ENCODE measurements at places on chromosomes 11 and 22. TPM values are rescaled to one million over a fixed set of nuclear protein-coding genes. Genes with fewer than 3 reads are reported as not detected.

GRCh38 chr22:45870011-45870410 is 107.0 kb downstream of the WNT7B start:
- no peak for DNase-seq

- no peak for DNase-seq
These were observed 63.2 kb upstream of the DEUP1 start for GRCh38 chr11:93267383-93267782.

- no peak for DNase-seq
These were observed 37.5 kb downstream of the TPST2 start for GRCh38 chr22:26552466-26552865.

- DNase-seq = no peak
These were observed 5.0 kb downstream of the CTSD start for GRCh38 chr11:1758611-1759150.

DNA sequence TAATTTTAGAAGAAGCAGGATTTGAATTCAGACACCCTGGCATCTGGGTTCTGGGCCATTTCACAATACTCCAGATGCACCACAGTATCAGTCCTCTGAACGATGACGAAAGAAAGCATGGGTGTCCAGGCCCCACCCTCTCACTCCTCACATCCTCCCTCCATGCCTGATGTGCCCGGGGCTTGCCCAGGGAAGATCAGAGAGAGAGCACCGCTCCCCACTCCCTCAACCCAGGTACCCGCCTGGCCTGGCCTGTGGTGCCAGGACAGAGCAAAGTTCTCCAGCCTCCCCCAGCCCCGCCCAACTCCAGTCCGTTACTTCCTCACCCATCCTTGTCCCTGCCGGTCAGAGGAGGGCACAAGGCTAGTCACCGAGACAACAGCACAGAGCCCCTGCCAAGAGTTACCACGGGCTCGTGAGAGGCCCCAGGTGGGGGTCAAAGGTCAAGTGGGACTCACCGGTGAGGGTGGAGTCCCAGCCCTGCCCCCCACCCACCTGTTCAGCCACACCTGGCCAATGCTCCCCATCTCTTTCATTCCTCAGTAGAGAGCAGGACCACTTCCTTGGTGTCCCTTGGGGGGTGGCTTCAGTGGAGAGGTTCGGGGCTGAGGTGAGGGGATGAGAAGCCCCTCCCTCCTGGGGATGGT is 8.1 kb downstream of the BCL9L start:
- no peak for DNase-seq

DNA sequence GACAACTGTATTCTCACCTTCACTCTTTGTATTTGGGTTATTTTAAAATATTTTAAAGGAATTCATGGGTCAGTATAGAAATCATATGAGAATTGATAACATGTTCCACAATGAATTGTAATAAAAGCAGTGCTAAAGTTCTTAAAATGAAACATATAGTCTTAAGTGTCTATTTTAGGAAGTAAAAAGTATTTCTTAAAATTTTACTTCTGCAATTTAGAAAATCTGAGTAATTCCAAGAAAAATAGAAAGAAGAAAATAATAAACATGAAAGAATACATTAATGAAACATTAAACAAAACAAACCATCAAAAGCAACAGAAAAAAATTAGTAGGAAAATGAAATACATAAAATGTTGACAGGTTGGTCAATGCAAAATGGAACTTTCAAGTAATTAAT is 332.4 kb downstream of the ETS1 start:
- no peak for DNase-seq

- DNase-seq = no peak
These were observed 48.2 kb upstream of the CEP295 start for GRCh38 chr11:93613231-93613831.

DNA sequence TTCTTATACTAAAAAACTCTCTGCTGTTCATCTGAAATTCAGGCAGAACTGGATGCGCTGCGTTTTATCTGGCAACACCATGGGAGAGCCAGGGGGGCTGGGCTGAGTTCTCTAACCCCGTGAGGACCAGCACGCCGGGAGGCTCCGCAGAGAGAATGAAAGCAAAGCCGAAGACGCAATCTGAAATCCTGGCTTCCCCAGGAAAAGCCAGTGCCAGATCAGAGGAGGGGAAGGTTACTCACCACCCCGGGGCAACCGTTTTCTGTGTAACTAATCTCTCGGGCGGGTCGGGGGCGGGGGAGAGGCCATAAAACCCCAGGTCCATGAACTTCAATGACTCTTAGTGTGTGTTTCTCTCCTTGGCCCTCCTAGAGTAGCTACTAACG is 99.4 kb downstream of the SHANK2 start:
- DNase-seq = no peak

DNA sequence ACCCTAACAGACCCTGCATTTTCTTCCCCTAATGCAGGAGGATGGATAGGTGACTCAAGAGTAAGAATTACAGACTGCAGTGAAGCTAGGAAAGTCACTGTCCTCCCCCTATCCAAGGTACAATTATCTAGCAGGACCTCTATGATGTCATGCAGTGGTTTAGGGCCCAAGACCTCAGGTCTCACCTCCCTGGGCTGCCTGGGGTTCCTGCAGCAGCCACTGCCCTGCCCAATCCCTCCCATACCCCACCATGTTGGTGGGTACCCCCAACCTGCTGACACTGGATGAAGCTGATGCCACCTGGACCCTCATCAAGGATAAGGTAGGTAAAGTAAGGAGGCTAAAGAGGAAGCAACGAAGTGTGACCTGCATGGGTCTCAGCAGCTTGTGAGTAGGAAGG is at the start of gene C11orf42:
Gene C11orf42 (plus strand): TSS at position 192 of the 400 bp plus-strand sequence. CDS start 59 bp downstream, at position 251.
- DNase-seq = no peak

DNA sequence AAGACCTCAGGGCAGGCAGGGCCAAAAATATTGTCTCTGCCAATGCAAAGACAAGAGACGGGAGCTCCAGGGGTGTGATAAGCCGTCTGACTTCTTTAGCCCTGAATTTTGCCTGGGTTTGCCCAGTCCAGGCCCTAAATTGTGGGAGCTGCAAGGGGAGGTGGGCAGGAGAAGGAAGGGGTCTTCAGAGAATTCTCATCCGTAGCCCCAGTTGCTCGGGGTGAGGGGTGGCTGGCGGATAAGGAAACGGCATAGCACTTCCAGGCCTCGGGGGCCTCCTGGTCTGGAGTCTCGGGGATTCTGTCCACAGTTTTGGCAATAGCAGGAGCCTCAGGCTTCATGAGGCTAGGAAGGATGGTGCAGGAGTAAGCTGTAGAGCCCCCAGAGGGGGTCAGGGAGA is 7.4 kb downstream of the CD5 start:
- no peak for DNase-seq

Gene FGF4
- total RNA-seq = not detected

DNA sequence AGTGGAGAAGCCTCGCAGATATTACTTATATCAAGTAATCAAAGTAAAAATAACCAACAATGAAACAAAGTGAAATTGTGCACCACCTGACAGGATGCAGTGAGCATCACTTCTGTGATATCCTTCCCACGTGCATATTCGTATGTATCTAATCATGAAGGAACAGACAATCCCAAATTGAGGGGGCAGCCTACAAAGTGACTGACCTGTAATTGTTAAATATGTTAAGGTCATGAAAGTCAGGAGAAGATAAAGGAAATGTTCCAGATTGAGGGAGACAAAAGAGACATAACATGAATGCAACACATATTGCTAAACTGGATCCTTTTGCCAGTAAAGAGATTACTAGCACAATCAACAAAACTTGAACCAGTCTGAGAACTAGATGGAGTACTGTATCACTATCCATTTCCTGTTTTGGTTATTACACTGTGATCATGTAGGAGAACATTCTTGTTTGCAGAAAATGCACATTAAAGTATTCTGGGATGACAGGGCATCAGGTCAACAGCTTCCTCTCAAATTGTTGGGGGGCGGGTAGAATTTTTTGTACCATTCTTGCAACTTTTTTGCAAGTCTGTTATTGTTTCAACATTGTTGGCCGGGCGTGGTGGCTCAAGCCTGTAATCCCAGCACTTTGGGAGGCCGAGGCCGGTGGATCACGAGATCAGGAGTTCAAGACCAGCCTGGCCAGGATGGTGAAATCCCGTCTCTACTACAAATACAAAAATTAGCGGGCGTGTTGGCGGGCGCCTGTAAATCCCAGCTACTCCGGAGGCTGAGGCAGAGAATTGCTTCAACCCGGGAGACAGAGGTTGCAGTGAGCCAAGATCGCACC is 2.0 kb downstream of the SBF2 start:
- no peak for DNase-seq

GRCh38 chr22:21026783-21027692 is 5.3 kb downstream of the SLC7A4 start:
- DNase-seq = no peak

GRCh38 chr22:39244496-39245129 is at the start of gene PDGFB:
Gene PDGFB (minus strand): TSS chr22:39244982. CDS start chr22:39243963, 1,019 bp downstream.
- DNase-seq = no peak

DNA sequence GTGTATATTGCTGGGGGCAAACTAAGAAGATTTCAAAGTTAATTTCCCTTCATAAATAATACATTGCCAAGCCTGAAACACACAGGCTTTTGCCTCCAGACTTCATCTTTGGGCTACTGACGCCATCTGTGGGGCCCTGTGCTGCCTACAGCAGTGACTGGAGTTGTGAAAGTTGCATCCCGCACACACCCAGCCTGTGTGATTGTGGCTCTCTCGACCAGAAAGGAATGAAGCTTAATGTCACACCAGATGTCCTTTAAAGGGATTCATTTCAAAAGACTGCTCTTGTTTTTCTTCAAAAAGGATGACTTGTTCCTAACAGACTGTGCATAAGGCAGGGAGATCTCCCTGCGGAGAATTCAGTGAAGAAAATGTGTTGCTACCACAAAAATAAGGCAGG is 210.5 kb downstream of the FAM181B start:
- DNase-seq = no peak

Gene SCGB2A2
- total RNA-seq = not detected

Gene DEUP1
- not detected for total RNA-seq

DNA sequence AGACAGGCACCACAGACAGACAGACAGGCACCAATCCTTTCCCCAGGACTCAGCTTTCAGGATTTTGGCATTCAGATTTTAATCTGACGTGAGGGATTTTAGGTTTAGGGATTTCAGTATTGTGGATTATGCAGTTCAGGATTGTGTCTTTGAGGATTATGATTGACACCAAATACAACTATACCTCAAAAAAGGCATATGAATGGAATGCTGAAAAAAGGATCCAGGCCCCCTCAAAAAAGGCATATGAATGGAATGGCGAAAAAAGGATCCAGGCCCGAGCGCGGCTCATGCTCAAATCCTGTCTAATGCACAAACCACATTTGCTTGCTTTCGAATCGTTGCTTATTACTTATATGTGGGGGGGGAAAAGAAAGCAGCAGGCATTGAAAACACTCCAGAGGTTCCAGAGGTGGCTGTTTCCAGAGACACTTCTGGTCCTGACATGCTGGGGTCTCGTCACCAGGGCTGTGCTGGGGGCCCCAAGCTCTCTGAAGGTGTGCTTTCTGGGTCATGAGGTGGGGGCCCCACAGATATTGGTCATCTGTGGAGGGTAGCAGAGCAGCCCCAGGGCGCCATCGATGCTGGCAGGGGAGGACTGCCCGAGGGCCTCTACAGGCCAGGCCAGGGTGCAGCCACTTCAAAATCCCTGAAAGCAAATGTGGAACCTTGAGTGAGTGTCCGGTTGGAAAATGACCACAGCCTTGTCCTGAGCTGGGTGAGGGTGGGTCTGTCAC is 16.8 kb upstream of the OSBPL5 start:
- DNase-seq = no peak

DNA sequence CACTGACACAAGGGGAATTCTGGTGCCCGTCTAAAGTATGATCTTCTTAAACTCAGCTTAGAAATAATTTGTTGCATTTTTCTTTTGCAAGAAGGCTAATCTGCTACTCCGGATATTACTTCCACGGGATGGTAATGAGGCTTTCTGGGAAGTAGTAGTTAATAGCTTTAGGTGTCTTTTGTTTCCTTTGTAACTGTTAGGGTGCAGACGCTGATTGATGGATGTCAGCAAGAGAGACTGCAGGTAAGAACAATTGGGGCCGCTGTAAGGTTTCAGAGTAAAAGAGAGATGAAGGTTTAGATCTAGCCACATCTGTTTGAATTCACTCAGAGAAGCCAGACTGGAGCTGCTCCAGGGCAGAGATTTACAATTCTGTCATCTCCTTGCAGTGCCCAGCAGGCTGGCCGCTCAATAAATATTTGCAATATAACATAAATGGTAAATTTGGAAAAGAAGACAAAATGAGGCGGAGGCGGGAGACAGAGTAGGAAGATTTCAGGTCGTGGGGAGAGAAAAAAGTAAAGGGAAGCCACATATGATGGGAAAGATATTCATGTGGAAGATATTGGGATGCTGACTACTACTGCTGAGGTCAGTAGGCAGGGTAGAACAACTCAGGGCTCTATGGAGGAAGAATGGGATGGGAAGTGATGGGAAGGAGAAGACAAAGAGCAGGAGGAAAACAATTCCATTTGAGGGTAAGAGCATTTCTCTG is 320.5 kb downstream of the AASDHPPT start:
- DNase-seq = no peak

Gene TREH
- 0.09 TPM for total RNA-seq

Gene PVALB
- total RNA-seq = not detected

Gene LMNTD2
- 4.6 TPM for total RNA-seq
